ENCODE measurements at places on chromosomes 13 and 19.

- DNase-seq, result peak; percentile 57
Observed at GRCh38 chr19:38736036-38736412, 8.2 kb downstream of the CAPN12 start.

DNA sequence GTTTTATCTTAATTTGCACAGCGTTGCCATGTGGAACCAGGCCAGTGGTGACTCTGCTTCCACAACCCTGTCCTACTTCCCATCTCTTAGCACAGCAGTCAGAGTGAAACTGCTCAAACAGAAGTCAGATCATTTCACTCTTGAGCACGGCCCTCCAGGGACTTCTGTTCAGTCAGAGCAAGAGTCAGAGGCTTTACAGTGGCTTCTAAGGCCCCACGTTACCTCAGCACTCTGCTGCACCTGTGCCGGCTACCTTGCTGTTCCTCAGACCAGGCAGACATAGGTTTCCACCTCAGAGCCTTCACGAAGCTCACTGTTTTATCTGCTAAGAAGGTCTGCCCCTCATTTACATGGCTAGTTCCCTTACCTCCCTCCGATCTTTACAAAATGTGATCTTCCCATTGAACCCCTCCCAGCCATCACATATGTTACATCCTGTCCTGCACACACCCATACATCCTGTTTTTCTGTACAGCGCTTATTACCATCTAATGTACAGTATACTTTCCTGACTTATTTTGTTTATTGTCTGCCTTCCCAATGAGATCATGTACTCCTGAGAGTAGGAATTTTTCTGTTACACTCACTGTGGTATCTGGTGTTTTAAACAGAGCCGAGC, 41.6 kb downstream of the TM9SF2 start:
- no peak for DNase-seq

- peak; percentile 74 for DNase-seq
Observed at GRCh38 chr13:43054803-43055802, 31.7 kb downstream of the DNAJC15 start.

DNA sequence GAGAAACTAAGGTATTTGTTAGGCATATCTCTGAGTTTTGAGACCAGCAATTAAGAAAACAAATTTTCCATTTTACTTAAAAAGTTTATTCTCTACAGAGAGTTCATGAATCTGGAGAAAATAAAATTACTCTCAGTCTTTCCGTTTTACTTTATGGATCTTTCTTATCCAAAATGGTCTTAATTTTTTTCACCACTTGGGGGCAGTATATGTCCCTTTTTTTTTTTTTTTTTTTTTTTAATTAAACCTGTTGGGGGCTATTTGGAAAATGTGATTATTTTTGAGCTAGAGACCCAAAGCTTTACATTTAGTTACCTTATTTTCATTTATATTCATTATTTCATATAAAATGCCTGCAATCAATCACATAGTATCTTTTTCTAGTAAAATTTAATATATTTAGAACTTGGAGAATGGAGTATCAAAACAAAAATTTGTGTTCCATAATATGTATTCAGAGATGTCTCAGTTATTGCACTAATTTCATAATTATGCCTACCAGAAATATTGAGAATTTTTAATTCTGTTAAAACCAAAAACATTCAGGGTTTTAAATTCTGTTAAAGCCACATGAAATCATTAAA, 27.1 kb downstream of the PIBF1 start:
- peak; percentile 8 for DNase-seq

GRCh38 chr13:103044056-103044455, 22.2 kb downstream of the SLC10A2 start:
- no peak for DNase-seq

- DNase-seq, result no peak
Observed at GRCh38 chr19:40517248-40517647, 50.4 kb downstream of the SPTBN4 start.

GRCh38 chr19:10691883-10692282, 9.4 kb upstream of the QTRT1 start:
- DNase-seq, result no peak

DNA sequence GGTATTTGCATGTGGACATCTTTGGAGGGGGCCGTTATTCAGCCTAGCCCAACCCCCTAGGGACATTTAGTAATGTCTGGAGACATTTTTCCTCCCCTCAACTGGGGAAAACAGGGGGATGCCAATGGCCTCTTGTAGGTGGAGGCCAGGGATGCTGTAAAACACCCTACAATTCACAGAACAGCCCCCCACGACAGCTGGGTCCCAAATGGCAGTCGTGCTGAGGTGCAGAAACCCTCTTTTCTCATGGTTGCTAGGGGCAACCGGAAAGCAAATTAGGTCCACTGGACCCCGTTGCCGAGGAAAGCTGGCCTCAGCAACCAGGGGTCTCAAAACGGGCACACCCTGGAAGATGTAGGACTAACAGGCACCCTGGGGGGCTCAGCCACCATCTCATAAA, 14.6 kb downstream of the TMEM150B start:
- no peak for DNase-seq

DNA sequence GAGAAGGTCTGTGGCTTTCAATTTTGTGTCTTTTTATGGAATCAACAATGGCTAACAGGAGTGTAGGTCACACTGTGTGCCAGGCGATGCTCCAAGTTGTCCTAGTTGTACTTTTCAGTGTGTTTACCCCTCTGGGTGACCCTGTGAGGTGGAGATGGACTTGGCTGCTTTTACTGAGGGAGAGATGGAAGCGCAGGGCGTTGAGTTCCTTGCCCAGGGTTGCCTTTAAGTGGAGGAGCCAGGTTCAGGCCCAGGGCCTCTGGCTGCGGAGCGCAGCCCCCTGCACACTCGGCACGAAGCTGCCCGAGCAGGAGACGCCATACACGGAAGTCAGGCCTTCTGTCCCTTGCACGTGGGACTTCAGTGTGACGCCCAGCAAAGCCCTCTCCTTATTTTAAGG, 112.8 kb downstream of the RAB20 start:
- no peak for DNase-seq

DNA sequence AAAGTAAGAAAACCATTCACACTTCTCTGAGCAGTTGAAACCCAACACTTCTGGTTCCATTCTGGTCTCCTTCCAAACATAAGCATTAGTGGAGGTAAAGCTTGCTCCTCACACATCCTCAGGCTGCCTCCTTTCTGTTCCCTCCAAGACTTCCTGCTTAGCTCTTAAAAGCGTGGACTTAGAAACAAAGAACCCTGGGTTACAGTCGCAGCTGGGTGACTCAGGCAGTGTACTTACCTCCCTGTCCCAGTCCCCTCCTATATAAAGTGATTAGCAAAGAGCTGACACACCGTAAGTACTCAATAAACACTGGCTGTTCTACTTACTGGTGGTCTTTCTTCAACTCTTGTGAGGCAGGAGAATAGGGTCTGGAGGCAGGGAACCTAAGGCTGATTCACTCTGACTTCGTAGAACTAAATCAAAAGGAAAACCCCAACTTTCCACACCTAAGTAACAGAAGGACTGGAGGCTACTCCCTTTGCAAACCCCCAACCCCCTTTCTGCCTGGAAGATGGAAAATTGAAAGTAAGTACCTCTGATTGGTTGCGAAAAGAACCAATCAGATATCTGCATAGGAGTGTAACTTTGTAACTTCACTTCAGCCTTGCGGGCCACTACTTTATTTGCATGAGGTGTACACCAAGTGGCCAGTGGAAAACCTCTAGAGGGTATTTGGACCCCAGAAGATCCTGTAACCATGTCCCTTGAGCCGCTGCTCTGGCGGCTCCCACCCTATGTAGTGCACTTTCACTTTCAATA, 165.4 kb downstream of the SUCLA2 start:
- DNase-seq, result no peak

- no peak for DNase-seq
Observed at GRCh38 chr19:806815-807421, 9.7 kb downstream of the PTBP1 start.

DNA sequence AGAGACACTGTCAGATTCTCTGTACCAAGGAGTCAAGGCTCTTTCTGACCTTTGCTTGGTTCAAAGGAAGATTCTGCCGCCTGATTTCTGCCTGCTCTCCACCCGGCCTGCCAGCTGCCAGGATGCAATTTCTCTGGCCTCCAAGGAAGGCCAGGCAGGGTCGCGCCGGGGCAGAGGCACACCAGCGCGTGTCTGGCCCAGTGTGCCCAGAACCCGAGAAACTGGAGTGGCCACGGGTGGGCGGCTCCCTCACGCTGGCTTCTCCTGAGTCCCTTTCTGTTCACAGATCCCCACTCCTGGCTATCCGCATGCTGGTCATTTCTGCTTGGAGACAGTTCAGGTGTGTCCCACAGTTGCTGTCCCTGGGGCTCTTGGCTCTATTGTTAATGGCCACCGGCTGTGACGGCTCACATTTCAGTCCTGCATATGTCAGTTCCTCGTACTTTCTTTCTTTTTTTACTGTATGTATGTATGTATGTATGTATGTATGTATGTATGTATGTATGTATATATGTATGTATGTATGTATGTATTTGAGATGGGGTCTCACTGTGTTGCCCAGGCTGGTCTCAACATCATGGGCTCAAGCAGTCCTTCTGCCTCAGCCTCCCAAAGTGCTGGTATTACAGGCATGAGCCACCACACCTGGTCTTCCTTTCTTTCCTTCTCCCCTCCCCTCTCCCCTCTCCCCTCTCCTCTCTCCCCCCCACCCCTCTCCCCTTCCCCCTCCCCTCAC, 16.9 kb downstream of the TMPRSS9 start:
- DNase-seq, result no peak

DNA sequence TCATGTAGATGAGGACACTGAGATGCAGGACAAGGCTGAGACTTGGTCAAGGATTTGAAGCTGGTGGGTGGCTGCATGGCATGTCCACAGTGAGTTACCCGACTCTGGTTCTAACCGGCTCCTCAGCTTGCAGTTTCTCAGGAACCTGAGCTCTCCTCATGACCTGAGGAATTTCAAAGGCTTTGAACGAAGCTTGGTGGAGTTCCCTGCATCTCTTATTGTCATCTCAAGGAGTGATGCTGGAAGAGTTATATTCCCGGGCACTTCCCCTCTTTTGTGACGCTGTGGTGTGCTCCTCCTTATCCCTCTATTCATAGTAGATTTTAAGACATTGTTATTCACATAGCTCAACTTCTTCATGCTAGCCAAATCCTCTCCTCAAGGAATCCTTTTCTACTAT, 500.1 kb upstream of the HTR2A start:
- DNase-seq, result no peak

DNA sequence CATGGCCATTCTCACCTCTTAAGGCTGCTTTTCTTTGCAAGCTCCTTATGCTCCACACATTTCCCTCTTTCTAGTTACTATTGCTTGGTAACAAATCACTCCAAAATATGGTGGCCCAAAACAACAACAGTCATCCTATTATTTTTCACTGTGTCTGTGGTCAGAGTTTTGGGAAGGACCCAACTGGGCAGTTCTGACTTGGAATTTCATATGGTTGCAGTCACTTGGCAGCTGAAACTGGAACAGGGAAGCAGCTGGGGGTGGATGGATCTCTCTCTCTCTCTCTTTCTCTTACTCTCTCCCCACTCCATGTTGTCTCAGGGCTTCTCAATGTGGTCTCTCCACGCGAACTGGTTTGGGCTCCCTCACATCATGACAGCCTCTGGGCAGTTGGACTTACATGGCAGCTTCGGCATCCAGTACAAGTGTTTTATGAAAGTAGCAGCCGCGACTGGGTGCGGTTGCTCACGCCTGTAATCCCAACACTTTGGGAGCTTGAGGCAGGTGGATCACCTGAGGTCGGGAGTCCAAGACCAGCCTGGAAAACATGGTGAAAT, 39.6 kb downstream of the NUMBL start:
- DNase-seq, result no peak

DNA sequence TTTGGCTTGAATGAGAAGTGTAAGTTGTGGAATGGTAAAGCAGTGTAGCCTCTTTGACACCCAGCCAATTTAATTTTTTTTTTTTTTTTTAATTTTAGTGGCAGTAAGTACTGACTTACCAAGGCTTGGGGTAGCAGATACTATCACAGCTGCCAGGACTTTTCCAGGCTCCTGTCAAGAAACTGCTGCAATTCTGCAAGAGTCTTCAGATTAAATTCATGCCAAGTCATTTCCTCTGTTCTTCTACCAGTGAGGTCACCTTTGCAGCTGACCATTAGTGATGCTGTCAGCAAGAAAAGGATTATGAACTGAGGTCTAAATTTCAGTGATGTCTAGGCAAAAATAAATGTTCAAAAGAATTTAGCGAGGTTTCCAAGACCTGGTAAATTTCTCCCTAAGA, 91.2 kb downstream of the GGACT start:
- peak; percentile 87 for DNase-seq

GRCh38 chr13:111187960-111188541, 72.9 kb downstream of the ARHGEF7 start:
- DNase-seq, result no peak

DNA sequence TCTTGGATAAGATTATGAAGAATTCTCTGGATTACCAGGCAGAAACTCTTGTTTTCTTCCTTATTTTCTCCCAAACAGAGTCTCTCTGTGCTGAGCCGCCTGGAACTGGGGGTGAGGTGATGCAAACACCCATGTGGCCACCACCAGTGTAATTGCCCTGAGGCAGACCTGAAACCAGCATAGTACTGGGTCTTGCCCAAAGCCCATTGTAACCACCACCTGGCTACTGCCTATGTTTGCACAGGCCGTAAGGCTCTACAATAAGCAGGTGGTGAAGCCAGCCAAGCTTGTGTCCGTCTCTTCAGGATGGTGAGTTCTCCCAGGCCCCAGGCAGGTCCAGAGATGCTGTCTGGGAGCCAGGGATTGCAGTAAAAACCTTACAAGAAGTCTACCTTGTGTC, 18.9 kb upstream of the KBTBD7 start:
- DNase-seq, result no peak

GRCh38 chr19:48967346-48968178, 2.5 kb downstream of the FTL start:
- peak; percentile 88 for DNase-seq

DNA sequence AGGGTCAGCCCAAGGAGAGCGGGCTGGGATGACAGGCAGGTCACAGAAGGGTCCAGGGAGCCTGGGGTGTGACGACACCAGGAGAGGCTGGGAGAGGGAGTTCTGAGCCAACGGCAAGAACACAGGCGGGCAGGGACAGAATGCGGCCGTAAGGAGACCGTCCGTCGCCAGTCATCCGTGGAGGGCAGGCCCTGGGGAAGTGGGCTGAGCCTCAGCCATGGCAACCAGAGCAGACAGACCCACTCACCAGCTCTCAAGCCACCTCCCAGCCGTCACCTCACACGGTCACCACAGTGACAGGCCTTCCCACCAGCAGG, 3.7 kb upstream of the TMEM86B start:
- no peak for DNase-seq
